ENCODE measurements at places on chromosomes 4 and X.

- DNase-seq = no peak
Measured at GRCh38 chrX:47579537-47579936, 2.7 kb upstream of the TIMP1 start.

DNA sequence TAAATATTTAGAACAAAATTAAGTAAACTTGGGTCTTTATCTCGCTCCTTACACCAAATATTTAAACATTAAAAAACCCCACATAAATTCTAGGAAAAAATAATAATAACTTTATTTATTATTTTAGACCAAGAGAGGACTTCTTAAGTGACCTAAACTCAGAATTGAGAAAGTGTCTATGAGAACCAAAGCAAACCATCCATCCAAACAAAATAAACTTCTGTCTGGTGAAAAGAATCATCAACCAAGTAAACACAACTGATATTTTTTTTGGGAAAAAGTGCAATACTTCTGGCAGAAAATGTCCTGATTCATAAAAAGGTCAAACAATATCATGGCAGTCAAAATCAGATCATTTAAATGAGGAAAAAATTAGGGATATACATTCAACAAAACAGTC, 533.0 kb downstream of the SPRY1 start:
- DNase-seq = no peak

DNA sequence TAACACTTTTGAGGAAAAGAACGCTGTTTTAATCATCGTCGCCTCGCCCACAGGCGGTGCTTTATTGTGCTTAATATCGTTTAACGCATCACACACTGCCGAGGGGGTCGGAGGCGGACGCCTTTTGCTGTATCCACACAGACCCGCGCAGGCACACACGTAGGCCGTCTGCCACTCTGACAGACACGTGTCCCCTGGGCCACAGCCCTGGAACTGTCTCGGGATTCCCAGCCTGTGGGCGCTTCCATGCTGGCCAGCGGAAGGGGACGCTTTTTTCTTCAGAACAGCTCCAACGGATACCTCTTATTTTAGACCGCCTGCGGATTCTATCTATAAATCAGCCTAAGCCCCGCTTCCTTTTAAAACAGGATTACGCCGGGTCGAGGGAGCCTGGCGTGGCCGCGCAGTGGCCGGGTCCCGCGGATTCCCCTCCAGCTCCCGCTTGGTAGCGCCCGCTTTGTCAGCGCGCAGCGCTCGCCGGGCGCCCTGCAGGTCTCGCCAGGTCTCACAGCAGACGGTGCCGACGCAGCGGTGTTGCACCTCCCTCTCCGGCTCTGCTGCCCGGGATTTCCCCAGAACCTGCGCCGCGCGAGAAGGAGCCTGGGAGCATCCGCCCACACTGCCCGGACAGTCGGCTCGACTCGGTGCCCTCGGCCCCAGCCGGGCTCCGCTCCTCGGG, at the start of gene NOCT:
TSS of gene NOCT (plus strand) at position 513 of the 679 bp plus-strand sequence. CDS start 201 bp downstream, outside the sequence.
- peak; percentile 36 for DNase-seq

GRCh38 chr4:43855283-43855682, 593.3 kb downstream of the KCTD8 start:
- no peak for DNase-seq

GRCh38 chr4:109691411-109691920, 11.8 kb downstream of the CASP6 start:
- no peak for DNase-seq

DNA sequence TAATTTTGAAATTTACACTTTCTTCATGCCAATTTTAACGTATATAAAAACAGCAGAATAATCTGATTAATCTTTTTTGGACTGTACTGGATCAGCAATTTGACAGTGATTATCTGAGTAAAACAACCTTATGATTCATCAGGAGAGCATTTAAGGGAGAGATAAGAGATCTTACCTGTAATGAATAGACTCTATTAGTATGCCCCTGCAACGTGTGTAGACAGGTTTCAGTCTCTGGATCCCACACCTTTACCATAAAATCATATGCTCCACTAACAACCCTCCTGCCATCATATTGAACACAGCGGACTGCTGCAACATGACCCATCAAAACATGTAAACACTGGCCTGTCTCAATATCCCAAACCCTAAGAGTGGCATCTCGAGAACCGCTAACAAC, 210.1 kb downstream of the FBXW7 start:
- no peak for DNase-seq

DNA sequence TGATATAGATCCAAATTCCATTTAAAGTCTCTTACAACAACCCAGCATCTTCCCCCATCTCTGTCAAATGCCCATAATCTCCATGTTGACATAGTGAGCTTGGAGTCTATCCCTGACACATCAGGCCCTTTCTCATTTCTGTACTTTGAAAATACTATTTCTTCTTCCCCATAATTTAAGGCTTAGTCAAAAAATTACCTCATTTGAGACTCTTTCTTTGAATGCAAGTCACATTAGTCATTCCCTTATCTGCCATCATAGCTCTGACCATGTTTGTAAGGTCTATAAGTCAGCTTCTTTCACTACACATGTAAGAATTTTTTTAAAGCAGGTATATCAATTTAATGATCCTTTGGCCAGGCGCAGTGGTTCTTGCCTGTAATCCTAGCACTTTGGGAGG, 99.9 kb downstream of the DDX60 start:
- DNase-seq = no peak

- DNase-seq = no peak
Measured at GRCh38 chrX:136209016-136209738, 42.0 kb downstream of the MAP7D3 start.

- DNase-seq = no peak
Measured at GRCh38 chr4:176005766-176006165, 59.9 kb upstream of the WDR17 start.

GRCh38 chrX:105894721-105895120, 72.4 kb downstream of the NRK start:
- no peak for DNase-seq

DNA sequence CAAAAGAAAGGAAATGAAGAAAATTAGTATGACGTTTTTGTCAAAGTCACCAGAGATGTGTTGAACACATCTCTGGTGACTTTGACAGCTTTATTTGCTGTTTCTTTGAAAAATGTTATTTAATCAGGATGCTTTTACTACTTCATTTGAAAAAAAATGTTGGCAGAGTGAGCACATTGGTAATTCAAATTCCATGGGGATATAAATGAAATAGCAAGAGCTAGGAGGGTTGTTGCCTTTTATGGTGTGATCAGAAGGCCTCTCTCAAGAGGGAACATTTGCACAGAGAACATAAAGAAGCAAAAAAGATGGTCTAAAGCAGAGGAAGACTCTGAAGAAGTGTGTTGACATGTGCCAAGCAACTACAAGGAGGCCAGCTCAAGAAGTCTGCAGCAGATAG, 46.6 kb upstream of the CXCL8 start:
- no peak for DNase-seq

DNA sequence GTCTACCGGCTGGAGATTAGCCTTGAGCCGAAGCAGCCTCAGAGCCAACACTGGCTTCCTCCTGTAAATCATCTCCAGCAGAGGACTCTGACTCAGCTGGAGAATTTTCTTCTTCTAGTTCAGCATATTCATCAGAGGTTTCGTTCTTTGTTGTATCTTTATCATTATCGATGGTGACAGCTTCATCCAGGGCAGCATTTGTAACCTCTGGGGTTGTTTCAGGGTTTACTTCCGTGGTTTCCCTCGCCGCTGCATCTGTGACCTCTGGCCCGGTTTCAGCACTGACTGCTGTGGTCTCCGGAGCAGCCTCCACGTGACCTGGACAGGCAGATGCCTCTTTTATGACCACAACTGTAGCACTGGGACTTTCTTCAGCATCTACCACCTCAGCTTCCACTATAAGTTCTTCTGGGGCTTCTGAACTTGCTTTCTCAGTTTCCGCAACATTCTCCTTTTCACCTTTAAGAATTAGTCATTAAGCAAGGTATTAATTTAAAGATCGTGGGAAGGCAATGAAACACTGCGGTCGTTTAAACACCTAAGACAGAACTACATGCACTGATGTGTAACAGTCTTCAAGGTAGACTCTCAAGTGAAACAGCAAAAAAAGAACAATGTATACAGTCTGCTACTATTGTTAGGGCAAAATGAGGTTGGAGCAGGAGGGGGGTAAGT, 13.3 kb downstream of the MGARP start:
- no peak for DNase-seq

- no peak for DNase-seq
Measured at GRCh38 chrX:65674204-65674893, 6.9 kb downstream of the MSN start.

GRCh38 chrX:72495046-72495445, 77.6 kb downstream of the HDAC8 start:
- no peak for DNase-seq

DNA sequence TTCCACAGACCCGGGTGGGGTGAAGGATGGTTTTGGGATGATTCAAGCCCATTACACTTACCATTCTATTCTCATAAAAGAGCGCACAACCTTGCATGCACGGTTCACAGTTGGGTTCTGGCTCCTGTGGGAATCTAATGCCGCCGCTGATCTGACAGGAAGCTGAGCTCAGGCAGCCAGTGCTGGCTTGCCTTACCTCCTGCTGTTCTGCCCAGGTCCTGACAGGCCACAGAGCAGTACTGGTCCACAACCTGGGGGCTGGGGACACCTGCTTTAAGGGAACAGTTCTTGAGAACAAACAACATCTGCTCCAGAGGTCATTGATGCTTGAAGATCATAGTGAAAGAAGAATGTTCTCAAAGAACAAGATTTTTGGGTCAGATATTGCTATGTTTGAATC, 8.0 kb upstream of the HS3ST1 start:
- no peak for DNase-seq

GRCh38 chrX:119899125-119899524, 3.4 kb downstream of the AKAP14 start:
- no peak for DNase-seq

- DNase-seq = no peak
Measured at GRCh38 chr4:185638548-185639301, 103.4 kb upstream of the PDLIM3 start.

DNA sequence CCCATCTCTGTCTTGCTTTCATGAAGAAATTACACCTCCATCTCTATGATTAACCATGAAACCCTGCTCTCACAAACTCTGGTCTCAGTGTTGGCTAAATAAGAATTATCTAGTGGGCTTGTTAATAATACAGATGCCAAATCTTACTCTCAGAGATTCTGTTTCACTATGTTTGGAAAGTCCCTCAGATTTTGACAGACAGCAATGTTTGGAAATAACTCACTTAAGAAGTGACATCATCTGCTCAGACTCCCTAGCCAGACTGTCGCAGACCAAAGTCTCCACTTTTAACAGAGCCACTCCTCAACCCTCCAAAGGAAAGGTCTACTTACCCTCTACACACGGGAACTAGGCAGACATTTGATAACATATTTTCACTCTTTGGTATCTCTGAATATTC, 328.5 kb upstream of the FGF16 start:
- no peak for DNase-seq

DNA sequence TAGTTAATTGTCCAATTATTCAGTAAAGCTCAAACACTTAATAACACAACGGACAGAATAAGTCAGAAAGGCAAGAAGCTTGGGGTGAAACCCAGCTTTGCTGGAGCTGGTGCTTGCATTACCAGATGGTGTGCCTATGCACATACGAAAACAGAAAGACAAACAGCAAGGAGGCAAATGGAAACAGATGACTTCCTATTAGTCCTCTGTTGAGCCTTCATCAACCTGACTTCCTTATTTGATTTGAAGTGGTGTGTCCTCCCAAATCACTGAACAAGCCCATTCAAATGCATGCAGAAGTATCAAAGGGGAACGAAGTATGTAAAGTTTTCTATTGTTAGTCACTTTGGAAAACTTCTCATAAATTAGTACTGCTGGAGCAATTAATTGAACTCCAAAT, 166.2 kb downstream of the ATP10D start:
- DNase-seq = no peak

GRCh38 chrX:11212741-11213140, 80.5 kb upstream of the AMELX start:
- no peak for DNase-seq

DNA sequence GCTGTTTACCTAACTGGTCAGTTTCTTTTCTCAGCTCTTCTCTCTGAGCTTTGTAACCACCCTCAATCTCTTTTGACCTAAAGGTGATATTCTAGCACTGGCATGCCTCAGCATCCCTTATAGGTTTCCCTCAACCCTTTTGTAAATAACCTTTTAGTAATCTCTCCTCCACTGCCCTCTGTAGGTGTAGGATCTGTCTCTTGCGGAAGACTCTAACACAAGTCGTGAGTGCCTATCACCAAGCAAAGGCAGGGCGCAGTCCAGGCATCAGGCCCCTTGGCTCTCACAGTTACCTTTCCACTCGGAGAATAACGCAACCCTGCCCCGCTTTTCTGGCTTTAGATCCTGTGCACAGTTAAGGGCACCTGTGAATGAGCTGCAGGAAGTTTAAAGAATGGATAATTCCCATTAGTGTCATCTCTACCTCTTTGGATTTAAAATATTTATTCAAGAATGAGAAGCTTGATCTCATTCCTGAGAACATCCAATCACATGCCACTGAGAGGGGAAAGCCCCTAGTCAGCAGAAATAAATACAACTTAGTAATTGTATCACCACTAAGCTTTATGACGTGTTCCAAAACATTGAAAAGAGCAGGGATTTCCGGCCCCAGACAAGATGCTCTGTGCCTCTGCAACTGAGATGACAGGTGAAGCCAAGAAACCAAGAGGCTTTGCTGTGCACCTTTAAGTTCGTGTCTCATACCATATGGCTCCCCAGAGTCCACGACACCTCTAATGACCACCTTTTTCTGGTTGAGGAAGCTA, 58.8 kb downstream of the SPINK2 start:
- DNase-seq = no peak

DNA sequence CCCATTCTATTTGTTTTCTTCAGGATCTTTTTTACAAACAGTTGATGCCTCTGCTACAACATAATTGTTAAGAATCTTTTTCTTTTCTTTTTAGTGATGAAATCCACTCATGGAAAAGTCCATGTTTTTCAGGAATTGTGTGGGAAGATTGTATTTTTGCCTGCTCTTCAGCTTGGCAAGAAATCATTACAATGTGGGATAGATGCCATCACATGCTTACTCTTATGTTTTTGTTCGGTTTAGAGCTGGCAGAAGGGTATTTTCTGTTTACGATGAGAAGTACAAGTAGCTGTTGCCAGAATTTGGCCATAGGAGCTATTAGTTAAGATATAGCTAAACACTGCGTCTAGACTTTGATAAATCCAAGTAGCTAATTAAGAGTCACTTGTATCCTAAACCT, 2585.3 kb downstream of the ARAP2 start:
- DNase-seq = no peak

GRCh38 chr4:40614031-40614430, 15.6 kb downstream of the RBM47 start:
- DNase-seq = no peak

GRCh38 chr4:16110661-16111290, 27.0 kb upstream of the PROM1 start:
- no peak for DNase-seq

DNA sequence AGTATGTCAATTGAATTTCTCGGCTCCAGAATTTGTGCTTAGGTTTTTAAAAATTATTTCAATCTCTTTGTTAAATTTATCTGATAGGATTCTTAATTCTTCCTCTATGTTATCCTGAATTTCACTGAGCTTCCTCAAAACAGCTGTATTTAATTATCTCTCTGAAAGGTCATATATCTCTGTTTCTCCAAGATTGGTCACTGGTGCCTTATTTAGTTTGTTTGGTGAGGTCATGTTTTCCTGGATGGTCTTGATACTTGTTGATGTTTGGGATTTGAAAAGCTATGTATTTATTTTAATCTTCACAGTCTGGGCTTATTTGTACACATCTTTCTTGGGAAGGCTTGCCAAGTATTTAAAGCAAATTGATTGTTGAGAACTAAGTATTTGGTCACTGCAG, 24.7 kb upstream of the HERC3 start:
- no peak for DNase-seq
